NCI-H1105 (cell line): ENCODE measurements at places on chromosomes 1 and 21.
A peak's percentile ranks its signal among the peaks of the same experiment; 100 is the strongest.

DNA sequence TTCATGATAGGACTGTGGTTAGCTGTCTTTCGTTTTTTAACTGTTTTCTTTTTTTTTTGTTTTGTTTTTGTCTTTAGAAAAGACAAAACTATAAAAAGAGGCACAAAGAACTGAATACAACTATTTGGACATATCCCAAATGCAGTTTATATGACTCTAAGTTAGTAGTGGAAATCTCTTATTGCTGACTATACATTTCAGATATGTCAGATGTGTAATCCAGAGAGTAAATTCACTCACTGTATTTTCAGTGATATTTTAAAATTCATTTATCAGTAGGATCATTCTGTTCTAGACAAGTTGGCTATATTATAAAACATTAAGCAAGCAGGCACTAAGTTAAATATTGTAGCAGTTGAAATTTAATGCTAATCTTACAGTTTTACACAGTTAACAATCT lies 5.7 kb downstream of the RAP1A start:
- no peak for DNase-seq

- DNase-seq = no peak
Observed at GRCh38 chr1:89871768-89872473, 51.1 kb downstream of the LRRC8D start.

DNA sequence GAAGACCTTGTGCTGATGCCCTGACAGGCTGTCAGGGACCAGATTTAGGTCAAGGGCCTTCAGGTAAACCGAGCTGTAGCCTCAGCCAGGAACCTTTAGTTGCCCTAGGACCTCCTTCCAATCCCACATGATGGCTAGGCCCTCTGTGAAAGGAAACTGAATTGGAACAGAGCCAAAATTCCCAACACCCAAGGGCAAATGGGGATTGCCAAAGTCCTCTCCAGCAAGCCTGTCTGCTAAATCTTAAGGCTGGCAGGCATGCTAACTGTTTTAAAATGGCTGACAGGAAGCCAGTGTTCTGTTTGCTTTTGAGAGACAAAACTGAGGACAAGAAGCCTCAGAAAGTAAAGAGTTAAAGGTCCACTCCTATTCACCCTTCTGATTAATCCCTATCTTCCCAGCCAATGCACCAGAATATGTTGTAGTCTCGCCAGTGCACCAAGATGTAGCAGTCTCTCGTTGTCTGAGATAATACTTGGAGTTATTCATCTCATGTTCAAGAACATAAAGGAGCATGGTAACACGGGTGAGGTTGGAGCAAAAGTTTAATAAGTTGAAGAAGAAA lies 35.1 kb downstream of the MSTO1 start:
- DNase-seq = no peak

GRCh38 chr1:7042322-7043190 lies 257.3 kb downstream of the CAMTA1 start:
- peak; percentile 43 for DNase-seq

GRCh38 chr1:2911421-2912178 lies 109.7 kb upstream of the ACTRT2 start:
- no peak for DNase-seq

GRCh38 chr1:219188331-219188803 lies 14.7 kb downstream of the LYPLAL1 start:
- DNase-seq = no peak
